ENCODE measurements at places on chromosomes 3 and 15. TPM values are rescaled to one million over a fixed set of nuclear protein-coding genes. Genes with fewer than 3 reads are reported as not detected.

CAMKV gene
- not detected for total RNA-seq

GNAI2 gene
- 126 TPM for total RNA-seq

RBSN gene
- 17.1 TPM for total RNA-seq

- no peak for DNase-seq
These were observed 15.7 kb downstream of the LYZL4 start for GRCh38 chr3:42394579-42395288.

DNA sequence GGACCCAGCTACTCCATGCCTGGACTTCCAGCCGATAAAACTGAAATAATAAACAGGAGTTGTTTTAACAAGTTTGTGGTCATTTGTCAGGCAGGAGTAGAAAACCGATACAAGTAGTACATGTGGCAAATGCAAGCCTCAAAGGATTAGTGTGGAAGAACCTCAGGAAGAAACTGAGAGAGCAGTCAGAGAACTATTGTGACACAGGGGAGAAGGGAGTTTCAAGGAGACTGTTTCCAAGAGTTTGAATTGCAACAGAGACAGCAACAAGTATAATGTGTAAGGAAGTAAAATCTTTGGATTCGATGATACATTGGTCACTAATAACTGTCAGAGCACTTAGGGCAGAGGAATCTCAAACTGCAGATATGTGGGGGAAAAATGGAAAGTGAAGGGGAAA lies 450.6 kb upstream of the ARHGEF26 start:
- no peak for DNase-seq

GRCh38 chr15:91186904-91187656 lies 87.0 kb downstream of the SV2B start:
- no peak for DNase-seq

- DNase-seq: no peak
These were observed 102.8 kb downstream of the PEX5L start for GRCh38 chr3:179933914-179934313.

DNA sequence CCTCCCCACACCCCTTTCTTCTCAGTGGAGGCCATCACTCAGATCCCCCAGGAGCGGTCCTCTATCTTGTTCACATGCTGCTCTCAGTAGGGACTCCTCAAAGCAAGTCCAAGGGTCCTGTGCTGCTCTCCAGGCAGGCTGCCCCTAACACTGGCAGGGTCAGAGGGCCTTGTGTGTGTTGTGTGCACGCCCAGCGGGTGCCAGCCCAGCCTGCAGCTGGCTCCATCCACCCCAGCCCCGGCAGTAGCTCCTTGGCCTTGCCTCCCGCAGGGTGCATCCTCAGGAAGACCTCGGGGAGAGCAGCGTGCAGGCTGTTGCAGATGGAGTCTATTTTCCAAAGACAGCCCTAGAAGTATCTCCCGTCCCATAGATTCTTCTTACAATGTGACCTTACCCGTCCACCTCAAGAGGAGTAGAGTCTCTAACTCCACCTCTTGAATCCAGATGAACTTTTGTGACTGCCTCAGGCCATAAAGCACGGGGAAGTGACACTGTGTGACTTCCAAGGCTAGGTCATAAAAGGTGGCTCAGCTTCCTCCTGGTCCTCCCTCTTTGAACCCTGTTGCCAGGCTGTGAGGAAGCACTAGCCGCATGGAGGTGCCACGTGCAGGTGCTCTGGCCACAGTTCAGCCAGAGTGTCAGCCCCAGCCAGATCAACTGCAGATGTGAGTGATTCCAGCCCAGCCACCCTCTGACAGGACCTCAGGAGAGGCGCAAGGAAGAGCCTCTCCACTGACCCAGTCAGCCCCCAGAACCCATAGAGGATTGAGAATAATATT lies 531.6 kb downstream of the SHQ1 start:
- DNase-seq: no peak

GRCh38 chr15:94586099-94586498 lies 354.7 kb downstream of the MCTP2 start:
- no peak for DNase-seq

All from Right ventricle myocardium superior (tissue), 1 donor.